DMS53 (cell line): ENCODE measurements at places on chromosomes 5 and 9.
A peak's percentile ranks its signal among the peaks of the same experiment; 100 is the strongest.

DNA sequence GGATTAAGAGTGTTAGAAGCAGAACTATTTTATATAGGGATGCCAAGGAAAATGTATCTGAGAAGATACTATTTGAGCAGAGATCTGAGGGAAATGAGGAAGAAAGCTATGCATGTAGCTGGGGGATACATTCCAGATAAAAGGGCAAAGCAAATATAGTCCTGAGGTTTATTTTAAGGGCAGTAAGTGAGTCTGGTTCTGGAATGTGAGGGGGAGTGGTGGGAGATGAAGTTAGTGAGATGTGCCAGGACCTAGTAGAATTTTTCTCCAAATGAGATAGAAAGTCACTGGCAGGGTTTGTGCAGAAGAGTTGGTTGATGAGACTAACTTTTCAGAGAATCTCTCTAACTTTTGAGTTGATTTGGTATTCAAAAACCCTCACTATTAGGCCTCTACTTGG lies 374.7 kb downstream of the ADGRV1 start:
- no peak for DNase-seq

GRCh38 chr9:93345643-93346230 lies 105.7 kb upstream of the FAM120A start:
- DNase-seq = no peak

DNA sequence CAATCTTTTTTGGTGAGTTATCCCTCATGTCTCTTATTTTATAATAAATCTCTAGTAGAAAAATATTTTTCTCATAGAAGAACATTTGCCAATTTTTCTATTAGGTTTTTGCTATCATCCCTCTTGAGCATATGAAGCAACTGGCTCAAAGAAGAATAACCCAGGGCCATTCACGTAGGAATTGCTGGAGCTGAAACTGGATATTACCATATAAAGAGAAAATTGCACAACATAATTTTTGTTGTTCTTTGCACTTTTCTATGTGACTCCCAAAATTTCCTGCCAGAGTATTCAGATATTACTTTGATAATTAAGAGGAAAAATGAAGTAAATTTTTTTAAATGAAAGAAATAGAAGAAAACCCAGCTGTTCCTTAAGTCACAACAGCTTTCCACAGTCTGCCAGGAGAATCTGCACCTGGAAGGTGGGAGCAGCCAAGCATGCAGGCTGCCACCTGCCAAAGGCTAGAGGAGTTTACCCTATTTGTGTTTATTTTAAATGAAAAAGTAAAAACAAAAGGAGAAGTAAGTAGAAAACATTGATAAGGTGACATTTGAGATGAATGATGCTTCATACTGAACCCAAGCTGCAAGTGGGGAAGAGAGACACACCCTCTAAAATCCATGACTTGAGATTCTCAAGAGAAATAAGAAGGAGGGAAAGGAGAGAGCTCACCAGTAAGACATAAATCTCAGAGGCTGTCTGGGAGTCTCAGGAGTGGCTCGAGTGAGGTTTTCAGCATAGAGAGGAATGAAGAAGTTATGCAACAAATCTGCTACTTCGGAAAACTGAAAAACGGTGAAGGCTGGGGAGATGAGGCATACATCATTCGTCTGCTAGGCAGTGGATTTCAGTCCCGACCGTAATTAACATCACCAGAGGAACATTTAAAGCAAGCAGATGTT lies 31.5 kb upstream of the FREM1 start:
- DNase-seq = peak; percentile 5

GRCh38 chr5:113338628-113339027 lies 96.2 kb downstream of the TSSK1B start:
- no peak for DNase-seq

GRCh38 chr9:132806723-132807421 lies 71.2 kb downstream of the AK8 start:
- peak; percentile 27 for DNase-seq

DNA sequence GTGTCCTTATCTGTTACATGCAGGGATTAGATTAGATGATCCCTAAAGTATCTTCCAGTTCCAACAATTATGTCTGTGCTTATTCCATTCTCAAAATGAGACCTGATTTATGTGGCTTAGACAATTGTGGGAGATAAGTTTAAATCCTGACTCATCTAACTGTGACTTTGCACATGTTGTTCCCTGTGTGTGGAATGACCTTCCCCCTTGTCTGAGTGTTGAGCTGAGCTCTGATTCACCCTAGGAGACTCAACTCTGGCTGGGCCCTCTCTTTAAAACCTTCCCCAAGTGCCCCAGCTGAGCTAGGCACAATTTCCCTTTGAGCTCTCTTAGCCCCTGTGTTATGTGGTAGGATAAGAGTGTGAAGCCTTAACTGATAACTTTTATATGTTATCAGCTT lies 118.9 kb upstream of the ELL2 start:
- DNase-seq = no peak

GRCh38 chr9:133514460-133515239 lies 10.1 kb downstream of the MYMK start:
- DNase-seq = peak; percentile 64
